ENCODE measurements at places on chromosomes 16 and 17.

- peak; percentile 97 for DNase-seq
These were observed 87.8 kb downstream of the SMG6 start for GRCh38 chr17:2215616-2216364.

- no peak for DNase-seq
These were observed 14.6 kb downstream of the SCIMP start for GRCh38 chr17:5220074-5220473.

- no peak for DNase-seq
These were observed 2.9 kb downstream of the CRHR1 start for GRCh38 chr17:45787044-45787443.

DNA sequence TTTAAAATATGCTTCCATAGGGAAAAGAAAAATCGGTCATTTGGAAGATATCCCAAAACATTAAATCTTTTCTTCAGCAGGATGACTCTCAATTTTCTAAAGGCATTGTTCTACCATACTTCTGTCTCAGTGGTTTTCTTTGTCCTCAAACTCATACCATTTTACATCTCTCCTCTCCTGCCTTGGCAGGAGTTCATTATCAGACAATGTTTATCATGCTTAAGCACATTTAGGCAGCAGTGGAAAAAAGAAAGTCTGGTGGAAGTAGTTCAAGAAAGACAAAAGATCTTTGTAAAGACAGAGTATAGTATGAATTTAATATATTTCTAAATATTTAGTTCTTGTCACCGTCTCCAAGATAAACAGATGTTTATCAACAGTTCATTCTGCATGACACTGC lies 68.2 kb downstream of the CDK12 start:
- no peak for DNase-seq

GRCh38 chr17:18000030-18000408 lies 27.4 kb downstream of the DRC3 start:
- DNase-seq, result no peak

DNA sequence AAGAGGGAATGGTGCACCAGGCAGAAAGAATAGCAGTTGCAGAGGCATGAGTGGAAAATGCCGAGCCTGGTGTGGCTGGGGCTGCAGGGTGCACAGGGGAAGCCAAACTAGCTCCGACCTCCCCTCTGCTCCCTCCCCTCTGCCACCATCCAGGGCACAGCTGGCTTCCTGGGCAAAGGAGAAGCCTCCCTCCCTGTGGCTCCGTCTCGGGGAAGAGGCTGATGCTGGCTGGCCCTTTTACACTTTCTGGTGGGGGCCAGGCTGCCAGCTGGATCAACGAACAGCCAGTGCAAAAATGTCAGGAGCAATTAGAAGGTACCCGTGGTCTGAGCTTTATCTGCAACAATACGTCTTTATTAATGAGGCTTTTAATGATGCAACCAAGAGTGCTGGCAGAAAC lies 37.1 kb upstream of the KCNJ12 start:
- DNase-seq, result peak; percentile 15

DNA sequence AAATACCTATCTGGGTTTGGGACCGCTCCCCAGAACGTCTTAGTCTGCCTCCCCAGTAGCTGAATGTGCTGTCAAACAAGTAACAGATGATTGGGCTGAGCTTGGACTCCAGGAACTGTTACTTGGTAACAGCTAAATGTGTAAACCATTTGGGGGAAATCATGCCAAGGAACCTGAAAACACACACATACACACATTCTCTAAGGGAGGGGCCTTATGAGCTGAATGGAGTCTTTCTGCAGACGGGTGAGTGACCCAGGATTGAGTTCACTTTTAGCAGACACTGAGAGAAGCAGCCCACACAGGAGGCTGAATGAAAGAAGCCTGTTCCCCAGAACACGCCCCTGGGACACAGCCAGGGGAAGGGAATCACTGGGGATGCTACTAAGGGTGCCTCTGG lies 1.6 kb downstream of the ACLY start:
- DNase-seq, result peak; percentile 53

DNA sequence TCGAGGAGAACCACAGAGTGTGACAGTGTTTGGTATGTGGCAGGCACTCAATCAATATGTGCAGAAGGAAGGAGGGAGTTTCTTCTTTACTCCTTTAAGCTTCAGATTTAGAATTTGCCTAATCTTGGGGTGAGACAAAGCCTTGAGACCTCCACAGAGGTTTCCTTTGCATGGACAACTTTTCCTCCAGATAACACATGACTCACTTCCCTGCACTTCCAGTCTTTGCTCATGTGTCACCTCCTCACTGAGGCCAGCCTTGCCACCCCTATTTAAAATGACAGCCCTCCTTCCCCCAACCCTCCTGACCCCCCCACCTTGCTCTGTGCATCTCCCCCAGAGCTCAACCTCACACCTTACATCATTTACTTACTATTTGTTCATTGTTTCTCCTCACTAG lies 17.4 kb upstream of the NOS2 start:
- no peak for DNase-seq

DNA sequence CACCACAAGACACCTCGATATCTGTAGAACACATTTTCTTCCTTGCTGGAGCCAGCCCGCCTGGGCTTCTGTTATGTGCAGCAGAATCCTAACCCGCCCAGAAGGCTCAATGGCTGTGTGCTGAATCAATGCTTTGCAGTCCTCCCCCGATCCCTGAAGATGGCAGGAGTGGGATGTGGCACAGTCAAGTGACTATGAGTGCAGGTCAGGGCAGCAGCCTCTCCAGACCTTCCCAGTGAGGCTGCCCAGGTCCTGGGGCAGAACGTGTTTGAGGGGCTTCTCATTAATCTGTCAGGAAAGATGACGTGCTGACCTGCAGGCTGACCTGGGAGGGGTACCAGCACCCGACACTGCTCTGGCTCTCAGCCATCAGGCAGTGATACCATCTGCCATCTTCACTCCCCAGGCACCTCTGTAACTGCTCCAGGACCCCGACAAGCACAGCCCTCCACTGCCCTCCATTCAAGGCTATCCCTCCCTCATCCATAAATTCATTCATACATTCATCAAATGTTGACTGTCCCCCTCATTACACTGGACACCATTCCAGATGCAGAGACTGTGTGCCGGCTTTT lies 35.2 kb downstream of the LRRC75A start:
- DNase-seq, result no peak

DNA sequence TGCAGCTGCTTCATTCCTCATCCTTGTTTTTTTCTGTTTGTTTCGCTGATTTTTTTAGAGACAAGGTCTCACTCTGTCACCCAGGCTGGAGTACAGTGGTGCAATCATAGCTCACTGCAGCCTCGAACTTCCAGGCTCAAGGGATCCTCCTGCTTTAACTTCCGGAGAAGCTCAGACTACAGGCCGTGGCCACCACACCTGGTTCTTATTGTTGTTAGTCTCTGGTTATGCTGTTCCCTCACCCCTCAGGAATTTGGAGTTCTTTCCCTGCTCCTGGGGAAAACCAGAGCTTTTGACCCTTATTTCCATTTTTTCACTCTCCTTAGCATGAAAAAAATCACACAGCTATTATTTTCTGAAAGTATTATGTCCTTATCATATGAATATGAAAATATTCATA lies 1.8 kb downstream of the ODF4 start:
- DNase-seq, result no peak

DNA sequence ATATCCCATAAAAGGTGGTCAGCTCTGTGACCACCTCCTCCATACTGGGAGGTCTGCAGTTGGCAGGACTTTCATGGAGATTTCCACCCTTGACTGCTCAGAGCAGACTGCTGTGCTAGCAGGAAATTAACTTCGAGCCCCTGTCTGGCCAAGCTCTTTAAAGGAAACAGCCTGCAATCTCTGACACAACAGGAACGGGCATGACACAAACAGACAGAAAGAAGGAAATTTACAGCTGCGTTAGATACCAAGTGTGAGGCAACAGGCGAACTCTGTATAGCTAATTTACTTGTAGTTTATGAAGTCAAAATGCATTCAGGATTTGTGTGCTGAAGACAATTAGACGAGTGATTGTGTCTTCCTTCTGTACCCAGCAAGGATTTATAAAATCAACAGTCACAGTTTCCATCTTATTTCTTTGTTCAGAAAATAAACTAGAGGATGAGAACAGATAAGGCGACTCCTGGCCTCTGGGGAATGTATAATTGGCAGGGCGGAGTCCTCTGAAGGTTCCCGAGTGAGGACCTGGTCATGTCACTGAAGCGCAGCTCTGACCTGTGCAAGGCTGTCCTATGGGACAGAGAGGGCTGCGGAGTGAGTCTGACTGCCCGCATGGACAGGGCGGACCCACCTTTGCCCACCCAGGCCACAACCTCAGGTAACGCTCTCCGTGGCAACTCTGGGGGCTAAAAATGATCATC lies 16.1 kb downstream of the WIPI1 start:
- no peak for DNase-seq

Data from left hindlimb (tissue), 1 donor.